ENCODE measurements at places on chromosomes 3 and 15.

DNA sequence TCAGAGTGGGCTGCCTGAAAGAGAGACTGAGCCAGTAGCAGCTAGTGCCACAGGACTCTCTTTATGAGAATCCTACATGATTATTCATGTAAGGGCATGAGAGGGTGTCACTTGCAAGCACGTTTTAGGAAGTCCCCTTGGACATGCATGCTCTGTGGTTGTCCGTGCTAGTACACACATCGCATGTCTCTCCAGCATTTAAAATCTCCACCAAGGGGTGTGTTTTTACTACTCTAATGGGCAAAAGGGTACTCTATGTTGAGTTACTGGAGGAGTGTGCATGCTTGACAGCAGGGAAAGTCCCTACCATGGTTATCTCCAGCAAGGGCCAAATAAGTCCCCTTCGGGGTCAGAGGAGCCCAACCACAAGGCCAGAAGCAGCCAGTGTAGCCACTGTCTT is 70.7 kb downstream of the DCLK3 start:
- no peak for DNase-seq

GRCh38 chr3:58116161-58116955 is 94.4 kb downstream of the DNASE1L3 start:
- DNase-seq: peak; percentile 18

- no peak for DNase-seq
These were observed 396.1 kb upstream of the ROBO2 start for GRCh38 chr3:76643623-76644304.

DNA sequence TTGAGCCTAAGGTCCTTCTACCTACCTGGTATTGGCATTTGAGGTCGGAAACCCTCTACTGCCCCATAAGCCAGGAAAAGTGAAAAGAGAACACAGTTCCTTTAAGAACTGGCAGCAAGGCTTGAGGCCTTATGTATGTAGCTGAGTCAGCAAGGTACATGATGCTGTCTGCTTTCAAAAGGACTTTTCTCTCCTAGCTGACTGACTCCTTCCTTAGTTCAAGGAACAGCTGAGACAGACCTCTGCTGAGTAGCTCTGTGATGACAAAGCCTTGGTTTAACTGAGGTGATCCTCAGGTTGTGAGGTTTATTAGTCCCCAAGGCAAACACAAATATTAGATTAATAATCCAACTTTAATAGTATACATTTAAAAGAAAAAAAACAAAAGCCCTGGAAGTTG is 45.8 kb downstream of the ADPGK start:
- no peak for DNase-seq

- no peak for DNase-seq
These were observed 16.0 kb downstream of the GPR176 start for GRCh38 chr15:39904115-39904514.

GRCh38 chr15:44706946-44707636 is 4.0 kb downstream of the PATL2 start:
- no peak for DNase-seq

DNA sequence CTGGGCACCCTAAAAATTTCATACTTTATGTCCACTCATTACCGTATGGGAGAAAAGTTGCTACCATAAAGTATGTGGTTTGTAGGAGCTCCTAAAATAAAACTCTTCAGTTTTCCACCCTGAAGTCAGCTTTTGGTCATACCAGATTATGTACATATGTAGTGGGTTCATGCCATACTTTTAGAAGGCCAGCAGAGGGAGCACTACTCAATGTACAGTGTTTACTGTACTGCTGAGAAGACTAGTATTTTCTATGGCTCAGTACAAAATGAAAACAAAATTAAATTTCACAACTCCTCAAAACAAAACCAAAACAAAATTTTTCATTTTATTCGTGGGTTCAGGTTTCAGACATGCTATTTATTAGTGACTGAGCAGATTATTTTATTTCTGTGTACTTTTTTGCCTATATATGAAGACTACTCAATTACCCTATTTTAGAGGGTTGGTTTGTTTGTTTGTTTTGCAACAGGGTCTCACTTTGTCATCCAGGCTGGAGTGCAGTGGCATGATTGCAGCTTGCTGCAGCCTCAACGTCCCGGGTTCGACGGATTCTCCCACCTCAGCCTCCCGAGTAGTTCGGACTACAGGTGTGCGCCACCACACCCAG is 24.3 kb downstream of the NXPE3 start:
- DNase-seq: no peak

DNA sequence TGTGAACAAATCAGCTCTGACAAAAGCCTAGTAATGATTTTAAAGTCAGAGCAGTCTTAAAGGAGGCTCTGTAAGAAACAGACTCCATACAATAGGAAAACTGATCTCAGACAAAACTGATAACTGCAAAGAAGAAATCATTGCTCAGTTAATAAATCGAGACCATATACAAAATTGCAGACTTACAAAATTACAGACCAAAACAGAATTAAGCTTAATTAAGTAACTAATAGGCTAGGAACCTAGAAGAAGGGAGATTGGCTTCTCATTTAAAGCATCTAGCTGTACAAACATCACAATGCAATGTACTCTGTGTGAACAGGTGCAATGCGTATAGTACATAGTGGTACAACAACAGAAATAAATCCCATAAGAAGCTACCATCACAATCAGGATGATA is 46.3 kb downstream of the ZBTB20 start:
- no peak for DNase-seq

DNA sequence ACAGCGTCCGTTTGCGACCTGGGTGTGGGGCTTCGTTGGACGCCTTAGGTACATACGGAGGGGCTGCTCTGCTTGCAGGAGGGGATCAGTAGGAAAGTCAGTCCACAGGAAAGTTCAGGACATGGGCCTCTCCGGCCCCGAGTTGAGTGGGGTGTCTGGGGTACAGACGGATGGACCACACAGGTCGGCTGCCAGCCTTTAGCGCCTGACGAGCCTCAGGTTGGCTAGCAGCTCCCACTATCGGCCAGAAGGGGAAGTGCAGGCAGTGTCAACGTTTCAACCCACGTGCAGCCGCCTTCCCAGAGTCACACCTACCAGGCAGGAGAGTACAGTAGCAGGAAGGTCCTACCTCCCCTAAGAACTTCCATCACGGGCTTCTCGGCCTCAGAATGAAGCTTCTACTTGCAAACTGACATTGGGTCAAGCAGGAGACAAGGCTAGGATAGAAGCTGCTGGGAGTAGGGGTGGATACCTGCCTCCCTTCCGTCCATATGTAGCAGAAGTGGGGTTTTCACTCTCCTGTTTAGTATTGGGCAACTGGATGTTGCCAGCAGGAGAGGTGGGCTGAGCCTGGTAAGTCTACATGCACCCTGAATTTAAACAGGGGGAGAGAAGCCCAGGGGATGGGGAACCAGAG is 1.8 kb upstream of the SCN5A start:
- DNase-seq: peak; percentile 21

DNA sequence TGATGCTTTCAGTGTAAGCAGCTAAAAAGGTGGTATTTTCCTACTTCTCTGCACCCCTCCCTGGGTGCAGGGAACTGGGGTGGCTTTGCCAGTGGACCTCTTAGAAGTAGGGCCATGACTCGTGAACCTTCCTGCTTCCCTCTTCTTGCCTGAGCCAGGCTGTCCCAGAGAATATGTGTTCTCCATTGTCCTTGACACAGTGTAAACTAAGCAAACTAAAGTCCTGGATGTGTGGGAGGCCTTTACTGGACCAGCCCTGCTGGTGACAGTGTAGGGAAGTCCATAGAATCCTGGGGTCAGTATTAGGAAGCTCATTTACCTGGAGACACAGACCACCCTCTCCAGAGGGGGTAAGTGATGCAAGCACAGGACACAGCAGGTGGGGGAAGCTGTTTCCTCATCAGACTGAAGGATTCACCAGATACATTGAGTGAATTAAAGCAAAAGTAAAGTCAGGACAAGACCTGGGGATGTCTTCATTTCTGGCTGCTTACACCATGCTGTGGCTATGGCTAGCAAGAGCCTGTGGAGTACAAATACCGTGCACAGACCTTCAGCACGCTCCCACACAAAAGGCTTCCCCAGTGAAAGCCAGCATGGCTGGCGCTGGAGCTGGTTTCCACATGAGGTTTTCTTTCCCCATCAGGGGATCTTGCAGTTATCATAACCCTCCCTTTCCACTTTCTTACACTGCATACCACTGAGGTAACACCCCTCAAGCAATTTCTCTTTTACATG is 64.8 kb upstream of the LPP start:
- DNase-seq: no peak

DNA sequence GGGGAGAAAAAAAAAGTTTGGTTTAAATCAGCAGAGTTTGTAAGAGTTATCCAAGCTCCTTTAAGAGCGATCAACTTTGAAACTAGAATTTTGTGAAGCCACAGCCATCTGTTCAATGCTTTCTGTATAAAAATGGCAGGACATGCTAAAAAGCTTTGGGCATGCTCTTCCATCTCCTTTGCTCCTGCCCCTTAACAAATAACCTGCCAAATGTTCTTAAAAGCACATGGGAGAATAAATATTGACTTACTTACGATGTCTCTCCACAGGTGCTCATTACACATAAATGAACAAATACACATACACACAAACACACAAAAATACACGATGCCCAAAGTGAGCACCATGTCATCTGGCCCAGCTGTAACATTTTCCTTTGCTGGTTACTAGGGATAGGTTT is 211.8 kb upstream of the DPH6 start:
- DNase-seq: no peak

DNA sequence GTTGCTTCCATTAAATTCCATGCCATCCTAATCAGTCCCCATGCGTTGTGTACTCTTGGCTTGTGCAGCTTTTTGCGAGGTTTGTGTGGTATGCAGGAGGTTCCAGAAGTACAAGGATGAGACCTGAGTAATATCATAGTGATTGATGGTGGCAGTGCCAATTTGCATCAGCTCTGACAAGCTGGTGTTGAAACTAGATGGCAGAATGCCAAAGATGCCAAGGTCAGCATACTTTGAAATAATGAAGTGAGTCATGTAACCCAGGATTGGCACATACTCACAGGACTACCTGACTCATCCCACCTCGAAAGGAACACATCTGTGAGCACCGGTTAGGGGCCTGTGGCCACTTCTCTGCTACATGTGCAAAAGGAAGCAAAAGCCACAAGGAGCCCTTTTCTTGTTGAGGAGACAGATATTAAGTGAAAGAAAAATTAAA is 14.3 kb downstream of the KAT2B start:
- DNase-seq: peak; percentile 45

GRCh38 chr3:50617911-50618481 is 1.0 kb downstream of the MAPKAPK3 start:
- no peak for DNase-seq

DNA sequence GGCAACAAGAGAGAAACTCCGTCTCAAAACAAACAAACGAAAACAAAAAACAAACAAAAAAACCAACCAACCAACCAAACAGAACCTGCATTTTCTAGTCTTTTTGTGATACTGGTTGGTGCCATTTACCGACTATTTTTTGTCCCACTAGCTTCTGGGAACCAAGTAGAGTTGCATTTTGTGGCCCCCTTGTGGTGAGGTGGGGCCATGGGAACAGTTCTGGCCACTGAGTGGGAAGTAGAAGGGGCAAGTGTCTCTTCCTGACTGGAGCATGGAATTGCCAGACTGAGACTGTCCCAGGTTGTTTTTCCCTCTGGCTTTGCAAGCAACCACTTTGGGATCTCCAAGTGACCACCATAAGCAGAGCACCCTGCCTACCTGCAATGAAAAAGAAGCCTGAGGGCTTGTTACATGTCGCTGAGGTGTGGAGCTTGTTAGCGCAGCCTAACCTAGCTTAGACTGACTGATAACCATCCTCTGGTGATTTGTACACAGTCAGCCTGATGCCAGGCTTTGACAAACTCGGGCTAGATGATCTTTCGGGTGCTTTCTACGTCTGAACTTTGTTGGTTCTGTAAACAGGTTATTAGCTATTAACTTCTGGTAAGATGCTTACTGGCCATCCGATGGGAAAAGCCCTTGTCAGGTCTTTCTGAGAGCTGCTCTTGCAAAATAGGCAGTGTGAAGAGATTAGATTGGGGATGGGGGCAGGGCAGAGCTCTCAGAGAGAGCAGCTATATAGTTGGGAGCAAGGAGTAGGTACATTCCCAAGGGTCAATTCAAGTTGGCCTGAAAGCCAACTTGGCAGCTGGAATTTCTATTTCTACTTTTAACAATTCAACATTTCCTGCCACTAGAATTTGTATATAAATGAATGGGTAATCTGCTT is 172.2 kb downstream of the SSR3 start:
- no peak for DNase-seq

GRCh38 chr3:86225461-86225860 is 765.5 kb downstream of the VGLL3 start:
- DNase-seq: no peak

GRCh38 chr3:59254433-59254832 is 204.6 kb upstream of the CFAP20DC start:
- DNase-seq: no peak

GRCh38 chr3:131549340-131549739 is 46.6 kb upstream of the MRPL3 start:
- no peak for DNase-seq

GRCh38 chr15:31147456-31147855 is 45.9 kb upstream of the TRPM1 start:
- DNase-seq: no peak

GRCh38 chr3:39812537-39812936 is 3.1 kb downstream of the MYRIP start:
- no peak for DNase-seq

DNA sequence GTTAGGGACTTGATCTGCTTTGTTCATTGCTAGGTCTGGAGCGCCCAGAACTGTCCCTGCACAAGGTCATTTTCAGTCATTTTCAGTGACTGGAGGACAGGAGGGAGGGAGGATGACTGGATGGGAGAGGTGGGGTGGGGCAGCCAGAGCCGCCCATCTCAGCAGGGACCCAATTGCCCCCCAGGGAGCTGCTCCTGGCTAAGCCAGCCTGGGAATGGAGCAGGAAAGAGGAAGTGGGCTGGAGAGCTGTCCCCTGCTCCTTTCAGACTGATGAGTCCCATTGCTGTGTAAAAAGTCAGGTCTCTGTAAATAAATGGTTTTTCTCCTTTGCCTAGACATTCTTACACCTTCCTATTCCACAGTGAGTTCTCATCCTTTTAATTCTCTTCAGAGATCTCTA is 98.4 kb upstream of the RAD18 start:
- DNase-seq: no peak

- no peak for DNase-seq
These were observed 392.7 kb upstream of the TBL1XR1 start for GRCh38 chr3:177589911-177590381.

DNA sequence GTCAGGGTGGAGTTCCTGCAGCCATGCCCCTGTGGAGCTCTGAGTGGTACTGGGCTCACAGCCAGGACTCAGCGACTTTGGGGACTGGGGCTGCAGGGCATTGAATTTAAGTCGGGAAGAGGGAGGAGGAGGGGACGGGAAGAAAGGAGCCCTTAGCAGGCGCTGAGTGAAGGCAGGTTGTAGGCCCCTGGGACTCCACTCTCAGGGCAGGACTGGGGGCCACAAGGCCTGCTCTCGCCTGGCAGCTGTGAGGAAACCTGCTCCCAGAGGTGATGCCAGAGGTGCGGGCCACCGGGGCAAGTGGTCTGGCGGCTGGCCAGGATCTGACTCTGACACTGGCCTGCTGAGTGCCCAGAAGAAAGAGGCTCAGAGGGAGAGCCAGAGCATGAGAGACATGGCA is 73.5 kb downstream of the EPHB3 start:
- no peak for DNase-seq

- no peak for DNase-seq
These were observed 7.6 kb upstream of the FOXB1 start for GRCh38 chr15:59996298-59997041.

Measured in activated CD4-positive, CD25-positive, alpha-beta regulatory T cell (primary cell).